Stomach (tissue), 19 donors: ENCODE measurements at places on chromosomes 16 and 17.

GRCh38 chr17:38565853-38566665 is 39.7 kb downstream of the SRCIN1 start:
- DNase-seq, result no peak

GRCh38 chr16:78249832-78250231 is 150.4 kb downstream of the WWOX start:
- DNase-seq, result no peak

DNA sequence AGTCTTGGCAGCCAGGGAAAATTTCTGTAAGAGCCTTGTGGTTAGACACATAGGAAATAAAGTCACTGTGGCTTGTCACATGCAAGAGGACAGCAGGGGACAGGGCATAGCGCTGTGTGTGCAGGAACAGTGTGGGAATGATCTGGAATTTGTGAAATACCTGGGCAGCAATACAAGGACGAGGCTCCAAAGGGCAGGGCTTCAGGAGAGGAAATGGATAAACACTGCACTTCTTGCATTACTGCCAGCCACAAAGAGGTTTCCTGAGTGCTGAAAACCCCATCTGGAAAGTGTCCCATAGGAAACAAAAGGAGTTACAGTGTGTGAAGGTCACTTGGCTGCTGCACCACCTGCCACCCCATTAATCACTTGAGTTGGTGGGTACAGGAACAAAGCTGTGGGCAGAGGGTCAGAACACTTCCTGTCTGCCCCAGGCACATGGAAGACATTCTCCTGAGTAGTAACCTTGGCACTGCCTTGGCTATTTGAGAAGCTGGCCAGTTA is 12.1 kb upstream of the HP start:
- DNase-seq, result peak; percentile 54

DNA sequence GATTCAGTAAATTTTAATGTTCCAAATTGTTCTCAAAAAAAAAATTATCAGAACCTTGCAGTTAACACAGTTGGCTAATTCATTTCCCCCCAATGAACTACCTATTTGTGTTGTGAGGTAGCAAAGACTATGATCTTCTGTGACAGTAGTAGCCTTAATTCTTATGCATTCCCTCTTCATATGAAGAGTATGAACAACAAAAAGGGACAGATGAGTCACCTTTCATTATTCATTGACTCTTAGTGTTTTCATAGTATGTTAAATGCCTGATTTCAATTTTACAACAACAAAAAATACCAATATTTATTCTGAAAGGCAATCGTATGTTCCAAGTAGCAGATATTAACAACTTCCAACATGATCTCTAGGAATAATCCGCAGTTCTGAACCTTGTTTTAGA is 3.6 kb upstream of the SLFN11 start:
- DNase-seq, result no peak

GRCh38 chr17:71980171-71980570 is 140.6 kb upstream of the SOX9 start:
- no peak for DNase-seq

- no peak for DNase-seq
Measured at GRCh38 chr17:36509272-36509985, 22.9 kb downstream of the ZNHIT3 start.

- DNase-seq, result no peak
Measured at GRCh38 chr17:17713839-17714238, 32.6 kb downstream of the RAI1 start.

- DNase-seq, result peak; percentile 74
Measured at GRCh38 chr16:74107795-74108610, 188.6 kb upstream of the PSMD7 start.
